NCI-H1436 treated with DMSO at 0.1 percent for 48 hours (cell line): ENCODE measurements at places on chromosomes 2 and 18.

DNA sequence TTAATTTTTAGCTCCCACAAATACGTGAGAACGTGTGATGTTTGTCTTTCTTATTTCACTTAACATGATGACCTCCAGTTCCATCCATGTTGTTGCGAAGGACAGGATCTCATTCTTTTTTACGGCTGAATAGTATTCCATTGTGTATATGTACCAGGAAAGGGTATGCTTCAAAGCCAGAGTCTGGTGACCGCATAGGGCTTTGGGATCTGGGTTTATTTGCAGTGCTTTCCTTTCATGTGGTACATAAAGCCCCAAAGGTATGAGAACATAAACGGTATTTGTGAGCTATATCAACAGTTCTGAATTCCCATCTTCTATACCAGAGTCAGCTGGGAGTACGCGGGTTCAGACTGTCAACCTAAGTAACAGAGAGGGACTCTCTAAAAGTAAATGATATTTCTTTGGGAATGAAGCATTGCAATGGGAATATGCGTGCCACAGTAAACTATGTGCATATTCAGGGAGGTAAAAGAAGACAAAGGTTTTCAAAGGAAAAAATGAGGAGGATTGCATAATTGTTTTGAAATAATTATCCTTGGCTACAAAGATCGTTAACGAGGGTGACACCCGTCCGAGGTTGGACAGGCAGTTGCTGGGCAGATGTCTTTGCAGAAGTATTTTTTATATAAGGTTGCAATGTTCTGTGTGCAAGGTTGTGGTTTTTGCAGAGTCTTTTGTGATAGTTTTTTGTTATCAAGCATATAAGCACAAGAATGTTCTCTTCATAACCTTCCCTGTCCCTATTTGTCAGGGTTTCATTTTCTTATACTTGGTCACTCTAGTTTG lies 24.4 kb downstream of the CRYGD start:
- no peak for DNase-seq

DNA sequence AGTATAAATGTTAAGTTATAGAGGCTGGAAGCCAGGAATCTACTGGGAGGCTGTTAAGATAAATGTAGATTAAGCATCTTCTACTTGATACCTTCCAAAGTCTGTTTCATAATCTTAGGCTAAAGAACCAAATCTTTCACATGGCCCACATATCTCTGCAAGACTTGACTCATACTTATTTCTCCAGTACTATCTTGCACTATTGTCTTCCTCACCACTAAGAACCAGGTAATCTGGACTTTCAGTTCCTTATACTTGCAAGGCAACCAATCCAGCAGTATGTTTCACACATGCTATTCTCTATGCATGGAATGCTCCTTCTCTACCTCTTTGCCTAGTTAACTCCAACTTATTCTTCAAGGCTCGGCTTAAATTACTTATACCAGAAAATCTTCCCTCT lies 62.2 kb downstream of the RBMS1 start:
- DNase-seq, result no peak

- DNase-seq, result no peak
Observed at GRCh38 chr2:10129490-10129889, 7.0 kb downstream of the RRM2 start.

DNA sequence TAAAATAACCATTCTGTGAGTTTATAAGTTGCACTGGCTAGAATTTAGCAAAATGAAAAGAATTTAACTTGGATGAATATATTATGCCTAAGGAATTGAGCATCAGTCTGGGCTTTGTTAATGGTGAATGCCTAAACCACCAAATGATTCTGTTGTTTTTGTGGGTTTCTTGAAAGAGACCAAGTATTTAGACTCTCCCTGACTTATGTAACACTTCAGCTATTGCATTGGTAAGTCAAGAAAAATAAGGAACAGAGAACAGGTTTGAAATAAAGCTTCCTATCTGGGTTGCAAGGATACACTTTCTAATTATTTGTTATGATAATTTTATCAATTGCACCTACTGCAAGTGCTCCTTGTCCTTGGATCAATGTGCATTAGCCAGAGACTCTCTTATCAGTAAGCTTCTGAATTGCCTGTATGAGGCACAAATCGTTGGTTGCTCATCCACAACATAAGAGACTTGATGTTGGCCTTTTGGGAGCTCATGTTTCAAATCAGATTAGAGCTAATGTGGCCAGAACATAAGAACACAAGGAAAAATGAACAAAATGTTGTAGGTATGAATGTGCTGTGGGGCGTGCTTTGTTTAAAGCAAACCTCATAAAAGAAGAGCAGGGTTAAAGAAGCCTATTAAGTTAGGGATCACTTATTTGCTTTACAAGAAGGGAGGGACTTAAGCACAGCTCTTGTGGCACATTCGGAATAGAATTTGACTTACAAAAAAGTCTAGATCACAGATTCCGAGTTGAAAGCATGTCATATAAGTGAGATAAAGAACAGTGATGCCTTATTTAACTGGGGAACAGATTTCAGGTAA lies 37.2 kb downstream of the PRKCE start:
- DNase-seq, result no peak

DNA sequence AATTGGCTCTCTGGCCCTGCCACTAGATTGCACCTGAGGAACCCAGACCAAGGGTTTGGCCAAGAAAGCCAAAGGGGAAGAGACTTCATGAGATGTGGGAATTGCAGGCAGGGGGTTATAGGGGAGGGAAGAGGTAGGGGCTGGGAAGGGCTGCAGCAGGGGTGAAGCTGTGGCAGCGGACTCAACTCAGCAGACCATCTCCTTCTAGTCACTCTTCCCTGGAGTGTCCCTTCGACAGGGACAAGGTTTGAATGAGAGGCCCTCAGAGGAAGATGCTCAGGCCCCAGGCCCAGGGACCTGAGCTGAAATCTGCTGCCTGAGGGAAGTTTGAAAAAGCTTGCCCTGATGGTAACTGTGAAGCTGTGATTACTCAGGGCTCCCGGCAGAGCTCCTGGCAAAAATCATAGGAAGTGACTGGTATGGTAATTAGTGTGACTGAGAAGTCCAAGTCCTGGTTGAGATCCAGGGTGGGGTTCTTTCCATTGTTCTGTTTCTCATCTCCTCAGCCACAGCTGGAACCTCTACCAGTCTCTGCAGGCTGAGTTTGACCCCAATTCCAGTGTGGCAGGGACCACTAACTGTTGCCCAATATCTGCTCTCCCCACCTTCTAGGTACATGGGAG lies 300.9 kb downstream of the CYP26B1 start:
- DNase-seq, result no peak

DNA sequence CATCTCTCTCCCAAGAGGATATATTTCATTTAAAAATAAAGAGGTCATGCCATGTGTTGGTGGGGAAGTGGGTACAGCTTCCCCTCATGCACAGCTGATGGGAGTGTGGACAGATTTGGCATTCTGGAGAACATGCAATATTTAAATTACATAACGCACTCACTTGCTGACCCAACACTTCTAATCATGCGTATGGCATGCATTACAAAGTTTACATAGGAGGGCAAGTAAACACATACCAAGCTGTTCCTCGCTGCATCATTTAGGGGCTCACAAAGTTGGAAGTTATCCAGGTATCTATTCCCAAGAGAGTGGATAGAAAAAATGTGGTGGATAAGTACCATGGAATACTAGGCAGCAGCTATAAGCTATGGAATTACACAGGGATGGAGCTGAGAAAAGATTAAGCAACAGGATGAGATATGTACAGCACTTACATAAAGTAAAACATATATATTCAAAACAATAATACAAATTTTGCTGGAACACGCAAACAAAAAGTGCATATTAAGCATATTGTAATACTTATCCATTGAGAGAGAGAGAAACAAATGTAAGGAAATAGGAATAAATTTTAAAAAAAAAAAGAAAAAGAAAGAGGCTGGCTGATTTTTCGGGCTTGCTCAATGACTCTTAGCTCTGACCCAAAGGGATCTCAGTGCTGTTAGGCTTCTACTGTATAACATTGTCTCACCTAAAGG lies 11.0 kb downstream of the CYP1B1 start:
- no peak for DNase-seq

DNA sequence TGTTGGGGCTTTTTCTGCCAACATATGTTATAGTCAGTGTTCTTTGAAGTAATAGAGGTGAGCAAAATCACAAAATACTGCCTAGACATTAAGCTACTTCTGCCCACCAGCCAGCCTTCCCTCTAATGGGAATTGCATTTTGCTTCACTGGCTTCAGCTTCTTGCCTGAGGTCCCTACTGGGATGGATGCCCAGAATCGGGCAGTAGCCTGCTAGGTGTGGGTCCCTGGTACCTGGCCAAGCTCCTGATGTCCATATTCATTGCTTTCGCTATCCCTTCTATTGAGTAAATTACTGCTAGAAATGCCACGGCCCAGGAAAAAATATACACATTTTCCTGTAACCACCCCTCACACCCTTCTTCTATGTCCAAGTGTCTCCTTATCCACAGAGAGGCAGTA lies 27.0 kb downstream of the CRYGD start:
- no peak for DNase-seq

GRCh38 chr18:77177009-77177408 lies 44.4 kb upstream of the MBP start:
- DNase-seq, result no peak

- DNase-seq, result no peak
Observed at GRCh38 chr2:37794717-37795116, 123.3 kb upstream of the CDC42EP3 start.

DNA sequence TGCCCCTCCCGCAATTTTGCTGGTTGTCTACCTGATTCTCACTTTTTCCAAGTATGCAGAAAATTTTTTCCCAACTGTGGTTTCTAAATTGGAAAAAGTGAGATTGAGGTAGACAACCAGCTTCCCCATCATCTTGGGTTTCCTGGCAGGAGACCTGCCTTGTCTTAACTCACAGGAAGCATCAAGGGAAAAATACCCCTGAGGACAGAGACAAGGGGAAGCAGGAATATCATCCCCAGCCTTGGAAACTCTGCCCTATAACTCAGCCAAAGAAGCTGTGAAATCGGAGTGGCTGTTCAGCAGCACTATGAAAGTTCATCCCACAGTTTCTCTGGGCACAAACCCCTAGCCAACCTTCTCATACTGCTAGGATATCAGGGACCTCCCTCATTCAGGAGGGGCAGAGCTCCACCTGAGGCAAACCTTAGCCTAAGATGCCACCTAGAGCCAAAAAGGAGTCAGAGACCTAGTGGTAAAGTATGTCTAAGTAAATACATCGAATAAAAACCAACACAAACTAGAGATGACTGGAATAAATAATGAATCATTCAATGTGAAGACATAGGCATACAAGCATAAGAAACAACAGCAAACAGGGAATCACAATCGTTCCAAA lies 68.2 kb downstream of the ZSWIM2 start:
- no peak for DNase-seq
